ENCODE measurements at places on chromosomes 3 and 15.

- DNase-seq: no peak
Observed at GRCh38 chr3:78004571-78004970, 964.7 kb downstream of the ROBO2 start.

DNA sequence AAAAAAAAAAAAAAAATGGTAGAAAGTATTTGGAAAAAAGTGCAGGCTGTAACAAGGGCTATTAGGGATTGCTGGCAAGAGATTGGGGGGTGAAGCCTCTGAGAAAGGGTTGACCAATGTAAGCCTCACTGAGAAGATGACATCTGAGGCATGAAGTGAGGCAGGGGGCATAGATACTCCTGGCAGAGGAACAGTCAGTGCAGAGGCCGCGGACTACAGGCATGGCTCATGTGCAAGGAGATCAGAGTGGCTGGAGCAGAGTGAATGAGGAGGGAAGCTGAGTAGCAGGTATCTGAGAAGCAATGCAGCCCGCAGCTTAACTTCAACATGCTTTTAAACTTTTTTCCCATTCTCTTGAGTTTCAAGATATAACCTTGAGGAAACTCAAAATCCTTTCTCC lies 5.4 kb downstream of the FBXL22 start:
- DNase-seq: no peak

DNA sequence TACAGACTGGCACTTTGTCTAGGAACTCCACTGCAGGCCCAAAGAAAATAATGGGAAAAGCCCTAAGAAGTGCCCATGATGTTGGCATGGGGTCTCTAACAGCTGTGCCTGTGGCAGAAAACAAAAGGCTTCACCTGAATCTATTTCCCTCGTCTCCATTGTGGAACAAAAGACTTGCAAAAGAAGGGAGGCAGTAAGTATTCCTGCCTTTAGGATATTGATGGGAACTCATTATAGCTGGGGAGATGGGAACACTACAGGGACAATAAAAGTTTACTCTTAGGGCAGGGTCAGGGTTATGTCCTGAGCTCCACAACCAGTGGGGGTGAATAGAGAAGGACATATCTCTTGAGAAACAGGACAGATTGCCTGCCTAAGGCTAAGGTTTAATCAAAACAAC lies 930.6 kb upstream of the EPHA6 start:
- DNase-seq: no peak

GRCh38 chr3:77652624-77653023 lies 612.7 kb downstream of the ROBO2 start:
- no peak for DNase-seq

DNA sequence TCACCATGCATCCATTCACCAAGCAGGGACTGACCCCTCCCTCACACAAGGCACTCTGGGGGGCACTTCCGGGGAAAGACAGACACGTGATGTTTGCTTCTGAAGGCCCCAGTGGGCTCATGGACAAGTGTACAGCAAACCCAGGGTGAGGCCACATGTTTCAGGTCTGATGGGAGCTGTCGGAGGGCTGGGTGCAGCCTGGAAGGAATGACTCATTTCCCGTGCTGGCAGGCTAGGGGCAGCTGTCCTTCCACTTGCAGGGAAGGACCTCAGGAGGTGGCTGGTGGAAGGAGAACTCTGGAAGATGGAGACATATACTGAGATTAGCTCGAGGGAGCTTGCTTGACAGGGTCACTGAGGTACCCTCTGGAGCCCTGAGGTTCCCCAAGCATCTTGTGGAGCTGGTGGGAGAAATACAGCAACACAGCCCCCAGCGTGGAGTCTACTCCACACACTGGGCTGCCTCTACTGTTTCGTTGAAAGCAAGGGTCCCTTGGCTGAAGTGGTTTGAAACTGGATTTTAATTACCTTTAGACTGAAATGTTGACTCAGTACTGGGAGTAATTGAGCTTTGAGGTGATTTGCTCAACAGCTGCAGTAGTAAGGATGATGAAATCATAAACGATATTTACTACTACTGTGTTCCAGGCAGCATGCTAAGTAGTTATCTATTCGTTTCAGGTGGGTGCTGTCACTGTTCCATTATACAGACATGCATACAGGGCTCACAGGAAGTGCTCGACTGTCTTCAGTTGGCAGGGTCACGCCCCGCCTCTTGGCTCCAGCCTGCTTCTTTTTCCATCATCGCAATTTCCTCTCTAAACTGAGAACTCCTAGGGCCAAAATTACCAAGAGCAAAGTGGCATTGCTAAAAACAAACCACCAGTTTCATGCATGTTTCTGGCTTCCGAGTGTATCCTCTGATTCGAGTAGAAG lies 230.4 kb downstream of the ADAMTS17 start:
- DNase-seq: no peak

DNA sequence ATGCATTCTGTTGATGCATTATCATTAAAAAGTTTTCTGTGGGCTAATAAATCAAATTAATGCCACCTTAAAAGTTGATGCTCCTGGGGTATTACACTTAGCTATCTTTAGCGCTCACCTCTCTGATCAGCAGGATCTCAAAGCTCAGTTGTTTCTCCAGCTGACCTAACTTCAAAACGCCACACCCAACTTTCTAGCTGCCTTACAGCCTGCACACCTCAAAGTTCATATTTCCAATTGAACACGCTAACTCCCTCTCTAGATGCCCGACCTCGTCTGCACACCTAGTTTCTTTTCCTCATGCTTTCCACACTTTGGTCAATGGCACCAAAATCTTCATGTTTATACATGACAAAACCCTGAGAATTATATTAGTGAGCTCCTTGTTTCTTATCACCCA lies 98.2 kb upstream of the AGTR1 start:
- no peak for DNase-seq

GRCh38 chr3:31274326-31275024 lies 258.2 kb upstream of the STT3B start:
- DNase-seq: no peak

- no peak for DNase-seq
Observed at GRCh38 chr3:12629560-12629959, 34.4 kb downstream of the RAF1 start.

GRCh38 chr15:60179786-60180391 lies 175.8 kb downstream of the FOXB1 start:
- no peak for DNase-seq

GRCh38 chr3:45309876-45310275 lies 78.5 kb upstream of the LARS2 start:
- no peak for DNase-seq
